NCI-H2227 treated with DMSO at 0.1 percent for 48 hours (cell line): ENCODE measurements at places on chromosomes 12 and 14.

- DNase-seq = no peak
These were observed 22.4 kb downstream of the CALM1 start for GRCh38 chr14:90419200-90419599.

- DNase-seq = no peak
These were observed 1.8 kb downstream of the MARCHF9 start for GRCh38 chr12:57756406-57757341.

DNA sequence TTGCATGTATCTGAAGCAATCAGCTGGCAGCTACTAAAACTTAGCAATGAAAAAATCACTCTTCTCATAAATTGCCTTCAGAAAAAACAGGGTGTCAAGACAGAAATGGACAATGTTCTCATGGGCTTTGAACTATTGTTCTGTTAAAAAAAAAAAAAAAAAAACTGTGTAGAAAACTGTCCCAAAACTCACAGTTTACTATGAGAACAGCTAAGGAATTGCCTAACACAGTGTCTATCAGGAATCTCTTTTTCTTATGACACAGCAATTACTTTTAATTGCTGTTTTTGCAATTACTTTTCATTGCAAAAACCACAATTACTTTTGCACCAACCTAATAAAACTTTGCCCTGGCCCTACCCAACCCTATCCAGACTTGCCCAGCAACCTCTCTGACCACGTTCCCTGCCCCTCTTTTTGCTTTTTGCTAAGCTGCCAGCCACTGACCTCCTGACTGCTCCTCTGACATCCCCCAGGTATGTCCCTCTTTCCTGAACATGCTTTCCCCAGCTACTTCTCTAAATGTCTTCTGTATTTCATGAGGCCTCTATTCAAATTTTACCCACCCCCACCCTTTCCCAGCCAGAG is 68.0 kb upstream of the SLCO1C1 start:
- no peak for DNase-seq

DNA sequence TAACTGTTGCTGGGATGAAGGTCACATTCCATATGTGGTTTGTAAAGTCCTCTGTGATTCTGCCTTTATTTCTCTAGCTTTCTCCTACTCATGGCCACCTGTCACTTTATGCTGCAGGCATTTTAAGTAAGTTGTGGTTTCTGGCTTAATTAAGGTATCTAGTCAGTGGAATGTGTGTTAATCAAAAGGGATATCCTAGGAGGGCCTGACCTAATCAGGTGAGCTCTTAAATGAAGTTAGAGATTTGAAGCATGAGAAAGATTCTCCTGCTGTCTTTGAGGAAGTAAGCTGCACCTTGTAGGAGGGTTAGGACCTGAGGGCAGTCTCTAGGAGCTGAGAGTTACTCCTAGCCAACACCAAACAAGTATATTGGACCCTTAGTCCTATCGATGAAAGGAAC is 90.3 kb downstream of the ETNK1 start:
- DNase-seq = no peak

- no peak for DNase-seq
These were observed 218.1 kb downstream of the RMST start for GRCh38 chr12:97680751-97681150.

DNA sequence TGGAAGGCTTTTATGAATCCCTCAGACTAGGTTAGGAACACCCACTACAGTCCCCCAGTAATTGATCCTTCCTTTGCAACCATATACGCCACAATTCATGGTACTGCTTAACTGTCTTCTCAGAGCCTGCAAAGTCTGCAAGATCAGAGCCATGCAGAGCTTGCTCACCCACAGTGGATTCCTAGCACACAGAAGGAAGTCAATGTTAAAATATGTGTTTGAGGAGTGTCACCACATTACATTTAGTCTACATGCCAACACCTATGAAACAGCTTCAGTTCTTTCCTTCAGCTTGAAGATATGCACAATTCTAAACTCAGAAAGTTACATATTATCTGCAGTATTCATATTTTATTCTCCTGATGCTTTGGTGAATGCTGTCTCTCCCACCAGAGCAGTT is 138.5 kb downstream of the NDUFA12 start:
- no peak for DNase-seq

DNA sequence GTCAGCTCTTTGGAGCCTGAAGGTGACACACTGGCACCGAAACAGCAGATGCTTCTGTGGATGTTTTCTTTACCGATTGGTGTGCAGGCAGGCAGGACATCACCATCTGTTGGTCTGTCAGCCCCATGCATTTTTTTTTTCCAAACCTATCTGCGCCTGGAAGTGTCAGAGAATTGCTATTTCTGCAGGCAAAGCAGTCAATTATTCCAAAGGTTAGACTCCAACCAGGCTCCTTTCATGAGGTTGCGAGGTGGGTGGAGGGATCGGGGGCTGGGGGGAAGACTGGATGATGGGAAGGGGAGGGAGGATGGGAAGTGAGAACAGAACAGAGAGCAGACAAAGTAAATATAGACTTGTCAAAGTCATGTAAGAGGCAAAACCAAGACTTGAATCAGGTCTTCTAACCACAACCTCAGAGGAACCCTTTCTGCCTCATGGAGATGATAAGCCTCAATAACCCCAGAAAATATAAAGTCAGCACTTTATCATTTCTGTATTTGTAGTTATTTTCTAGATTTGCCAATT is 117.7 kb downstream of the OTOGL start:
- DNase-seq = peak; percentile 84

DNA sequence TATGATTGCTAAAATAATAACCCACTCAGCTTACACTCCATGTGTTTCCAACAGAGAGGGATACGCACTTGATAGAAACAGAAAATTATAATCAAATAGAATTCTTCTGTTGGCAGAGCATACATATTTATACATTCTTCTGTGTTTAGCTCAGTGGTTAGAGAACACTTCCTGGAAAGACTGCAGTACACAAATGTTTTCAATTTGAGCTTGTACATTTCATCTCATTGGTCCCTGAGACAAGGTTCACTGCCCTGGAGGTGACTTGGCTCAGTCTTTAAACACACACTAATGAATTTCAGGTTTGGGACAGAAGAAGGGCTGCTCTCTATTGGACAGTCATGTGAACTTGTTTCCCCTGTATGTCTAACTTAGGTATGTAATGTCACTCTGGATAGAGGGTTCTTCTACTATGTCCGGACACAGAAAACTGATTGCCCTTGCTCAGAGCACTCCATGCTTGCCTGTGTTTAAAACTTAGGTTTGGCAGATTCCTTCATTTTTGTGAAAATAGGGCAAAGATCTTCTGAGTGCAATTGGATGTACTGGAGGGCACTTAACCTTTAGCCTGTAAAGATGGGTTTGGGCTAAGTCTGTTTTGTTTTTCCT is 22.9 kb downstream of the PROX2 start:
- no peak for DNase-seq

DNA sequence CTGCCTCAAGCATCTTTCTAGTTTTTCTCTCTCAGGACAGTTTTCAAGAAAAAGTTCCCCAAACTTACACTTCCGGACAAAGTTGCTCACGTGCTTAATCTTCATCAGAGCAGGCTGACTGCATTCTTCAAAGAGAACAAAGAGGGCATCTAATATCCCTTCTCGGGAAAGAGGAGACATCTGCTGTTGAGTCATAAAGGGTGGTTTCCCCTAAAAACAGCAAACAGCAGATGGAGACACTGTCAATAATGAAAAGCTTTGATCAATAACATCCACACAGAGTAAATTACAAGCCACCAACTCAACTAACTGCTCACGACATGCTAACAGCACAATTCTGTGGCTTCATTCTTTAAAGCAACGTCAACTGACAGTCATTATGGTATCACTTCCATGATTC is 8.1 kb downstream of the CIT start:
- no peak for DNase-seq

DNA sequence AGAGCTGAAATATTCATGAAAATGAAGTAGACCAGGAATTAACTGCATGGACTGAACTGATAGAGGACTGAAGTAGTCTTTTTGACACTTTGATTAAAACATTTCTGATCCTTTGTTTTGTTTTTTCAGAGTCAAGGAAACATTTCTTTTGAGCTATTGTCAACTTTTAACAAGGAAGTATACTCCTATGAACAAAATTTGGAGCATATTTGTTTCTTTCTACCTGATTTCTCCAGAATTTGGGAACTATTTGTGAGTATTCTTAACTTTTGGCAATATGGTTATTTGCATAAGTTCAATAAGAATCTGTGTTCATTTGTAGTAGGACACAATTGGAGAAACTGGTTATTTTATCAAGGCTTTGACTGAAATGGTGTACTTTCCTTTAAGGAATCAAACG is 71.3 kb upstream of the HECTD1 start:
- no peak for DNase-seq

- DNase-seq = no peak
These were observed 75.2 kb upstream of the DNM1L start for GRCh38 chr12:32603858-32604257.

DNA sequence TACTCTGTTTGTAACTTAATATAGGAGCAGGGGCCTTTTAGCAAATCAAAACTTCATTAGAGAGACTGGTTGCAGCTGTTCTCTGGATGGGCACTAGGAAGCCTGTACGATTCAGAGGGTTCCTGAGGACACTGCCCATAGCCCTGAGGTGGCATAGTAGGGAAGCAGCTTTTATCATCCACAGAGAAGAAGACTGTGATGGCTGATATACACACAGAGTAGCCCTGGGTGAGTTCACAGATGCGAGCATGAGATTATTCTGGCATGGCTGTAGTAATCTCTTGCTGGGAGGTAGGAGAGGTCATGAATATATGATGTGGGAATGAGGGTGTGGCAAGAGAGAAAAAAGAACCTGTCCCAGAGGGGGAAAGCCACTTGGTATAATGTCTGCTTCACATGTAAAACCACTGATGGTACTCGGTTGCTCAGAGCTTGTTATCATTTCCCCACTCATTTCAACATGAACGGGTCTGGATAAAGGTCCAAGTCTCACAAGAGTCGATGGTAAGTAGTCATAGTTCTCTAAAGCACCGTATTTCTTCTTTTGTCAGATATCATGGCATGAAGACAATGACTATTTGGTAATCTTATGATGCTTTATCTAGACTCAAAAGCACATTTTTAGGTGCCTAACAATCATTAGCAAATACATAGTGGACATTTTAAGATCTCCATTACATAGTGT is 52.0 kb downstream of the PEBP1 start:
- DNase-seq = no peak
